Astrocyte of the spinal cord (primary cell): ENCODE measurements at places on chromosomes 13 and 19.

- no peak for DNase-seq
These were observed at the start of gene FUT1 for GRCh38 chr19:48752496-48753365. TSS of gene FUT1 (minus strand) at chr19:48752641. CDS start at chr19:48751281, 1,360 bp downstream.

GRCh38 chr19:28456708-28457320 is 756.1 kb downstream of the UQCRFS1 start:
- DNase-seq, result no peak

GRCh38 chr19:21586311-21587116 is 81.1 kb downstream of the ZNF429 start:
- no peak for DNase-seq

DNA sequence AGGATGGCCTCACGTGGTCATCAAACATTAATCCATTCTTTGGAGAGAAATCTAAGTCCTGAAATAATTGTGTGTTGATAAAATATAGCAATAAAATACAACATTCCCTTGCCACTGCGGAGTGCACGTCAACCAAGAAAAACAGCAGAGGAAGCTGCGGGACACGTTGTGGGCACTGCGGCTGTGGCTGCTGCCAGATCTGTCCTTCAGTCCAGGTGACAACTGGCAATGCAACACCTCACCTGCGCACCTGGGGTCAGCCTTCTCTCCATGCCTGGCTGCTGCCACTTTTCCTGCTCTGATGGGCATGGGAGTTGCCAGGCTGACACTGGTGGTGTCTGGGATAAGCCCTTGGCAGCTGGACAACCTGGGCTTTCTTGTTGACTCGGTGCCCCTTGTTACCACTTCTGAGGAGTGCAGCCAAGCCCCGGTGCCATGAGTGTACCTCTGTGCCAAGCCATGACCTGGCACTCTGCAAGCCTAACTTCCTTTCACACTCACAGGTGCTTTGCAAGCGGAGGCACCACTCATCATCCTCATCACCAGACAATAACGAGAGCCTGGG is 251.6 kb upstream of the TSHZ3 start:
- DNase-seq, result no peak

DNA sequence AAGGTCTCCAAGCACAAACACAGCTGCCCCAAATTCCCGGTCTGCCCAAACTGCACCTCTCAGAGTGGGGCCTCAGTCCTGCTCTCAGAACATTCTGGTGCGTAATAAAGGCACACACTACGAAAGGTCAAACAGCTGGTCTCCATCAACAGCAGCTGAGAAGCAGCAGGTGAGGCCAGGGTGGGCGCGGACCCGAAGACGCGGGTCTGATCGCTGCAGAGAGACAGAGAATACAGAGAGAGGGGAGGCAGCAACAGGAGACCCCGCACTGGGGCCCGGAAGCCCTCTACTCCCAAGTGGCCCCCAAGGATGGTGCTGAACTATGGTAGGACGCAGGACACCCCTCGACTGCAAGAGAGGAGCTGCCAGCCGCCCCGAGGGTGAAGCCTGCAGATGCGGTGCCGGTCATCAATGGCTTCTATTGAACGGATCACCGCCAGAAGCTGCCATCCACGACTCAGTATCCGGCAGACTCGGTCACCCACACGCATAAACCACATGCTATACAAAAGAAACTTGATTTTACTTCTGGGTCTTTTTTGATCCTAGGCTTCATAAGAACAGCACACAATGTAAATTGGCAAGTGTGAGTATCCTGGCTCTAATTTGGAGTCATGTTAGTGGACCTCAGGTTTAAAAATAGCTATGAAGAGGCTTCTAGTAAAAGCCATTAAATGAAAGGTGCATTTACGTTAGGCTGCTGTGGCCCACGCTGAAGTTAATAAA is 33.4 kb downstream of the STK24 start:
- no peak for DNase-seq

DNA sequence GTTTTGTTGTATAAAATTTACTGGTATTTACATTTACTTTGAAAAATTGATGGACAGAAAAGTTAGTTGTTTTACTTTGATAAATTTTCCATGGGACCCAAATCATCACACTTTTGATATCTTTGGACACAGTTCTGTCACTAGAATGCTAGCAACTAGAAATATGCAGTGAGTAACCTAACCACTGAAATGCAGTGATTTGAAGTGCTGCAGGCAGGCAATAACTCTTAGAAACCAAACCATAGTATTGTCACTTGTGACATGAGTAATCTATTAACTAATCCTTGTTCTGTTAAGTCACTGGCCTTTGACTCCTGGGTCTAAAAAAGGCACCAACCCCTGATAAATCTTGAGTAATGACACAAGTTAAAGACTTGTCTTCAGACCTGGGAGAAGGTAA is 620.0 kb upstream of the ATXN8OS start:
- DNase-seq, result no peak
